ENCODE measurements at places on chromosomes 3 and 15. TPM values are rescaled to one million over a fixed set of nuclear protein-coding genes. Genes with fewer than 3 reads are reported as not detected.

DNA sequence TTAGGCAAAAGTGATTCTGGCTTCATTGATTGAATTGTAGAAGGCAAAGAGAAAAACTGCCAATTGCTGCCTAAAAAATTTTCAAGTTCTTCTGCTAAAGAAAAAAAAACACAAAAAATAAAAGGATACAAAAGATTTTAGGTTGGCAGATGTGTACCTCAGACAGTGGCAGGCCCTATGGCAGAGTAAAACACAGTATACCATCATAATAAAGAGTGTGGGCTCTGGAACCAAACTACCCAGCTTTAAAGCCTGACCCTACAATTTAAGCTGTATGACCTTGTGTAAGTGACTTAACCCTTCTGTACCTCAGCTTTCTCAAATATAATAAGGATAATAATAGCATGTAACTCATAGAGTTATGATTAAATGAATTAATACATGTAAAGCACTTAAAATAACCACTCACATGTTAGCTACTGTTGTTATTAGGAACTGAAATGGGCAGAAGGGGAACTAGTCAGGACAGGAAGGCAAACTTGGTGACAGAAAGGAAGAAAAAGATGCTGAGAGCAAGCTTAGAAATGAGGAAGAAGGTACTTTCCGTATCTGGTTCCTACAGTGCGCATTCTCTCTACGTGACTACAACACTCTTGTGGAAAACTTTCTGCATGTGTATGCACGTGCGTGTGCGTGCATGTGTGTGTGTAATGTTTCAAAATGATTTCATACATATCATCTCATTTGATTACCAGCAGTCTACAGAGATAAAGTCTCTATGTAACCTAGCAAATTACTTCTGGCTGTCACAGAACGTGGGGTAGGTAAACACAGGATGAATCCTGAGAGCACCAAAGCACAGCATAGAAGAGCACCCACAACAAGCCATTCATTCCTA is 13.6 kb upstream of the GATM start:
- no peak overlapping the region for H3K27ac ChIP-seq
- no peak overlapping the region for H3K4me3 ChIP-seq
- no peaks in the 10 kb centered on the region for H3K36me3 ChIP-seq
- no peak for DNase-seq
- H3K4me1 ChIP-seq = no peaks in the 10 kb centered on the region
- H3K27me3 ChIP-seq = peaks cover 19% of the 10 kb centered on the region

GRCh38 chr3:189530822-189531221 is 100.4 kb upstream of the TP63 start:
- no peaks in the 10 kb centered on the region for H3K27me3 ChIP-seq
- no peak overlapping the region for H3K4me3 ChIP-seq
- no peak for DNase-seq

GRCh38 chr3:50450209-50450921 is 53.1 kb downstream of the CACNA2D2 start:
- no peaks in the 10 kb centered on the region for H3K4me1 ChIP-seq
- DNase-seq = no peak
- H3K27me3 ChIP-seq = peaks cover 43% of the 10 kb centered on the region
- H3K36me3 ChIP-seq = no peaks in the 10 kb centered on the region
- no peak overlapping the region for H3K4me3 ChIP-seq
- no peak overlapping the region for H3K27ac ChIP-seq

GRCh38 chr3:46542344-46542743 is 23.8 kb downstream of the LRRC2 start:
- peak; percentile 27 for DNase-seq
- H3K36me3 ChIP-seq = no peaks in the 10 kb centered on the region
- no peak overlapping the region for H3K4me3 ChIP-seq
- H3K27me3 ChIP-seq = peaks cover 3% of the 10 kb centered on the region
- peak overlapping the region; percentile 31 for H3K27ac ChIP-seq

DNA sequence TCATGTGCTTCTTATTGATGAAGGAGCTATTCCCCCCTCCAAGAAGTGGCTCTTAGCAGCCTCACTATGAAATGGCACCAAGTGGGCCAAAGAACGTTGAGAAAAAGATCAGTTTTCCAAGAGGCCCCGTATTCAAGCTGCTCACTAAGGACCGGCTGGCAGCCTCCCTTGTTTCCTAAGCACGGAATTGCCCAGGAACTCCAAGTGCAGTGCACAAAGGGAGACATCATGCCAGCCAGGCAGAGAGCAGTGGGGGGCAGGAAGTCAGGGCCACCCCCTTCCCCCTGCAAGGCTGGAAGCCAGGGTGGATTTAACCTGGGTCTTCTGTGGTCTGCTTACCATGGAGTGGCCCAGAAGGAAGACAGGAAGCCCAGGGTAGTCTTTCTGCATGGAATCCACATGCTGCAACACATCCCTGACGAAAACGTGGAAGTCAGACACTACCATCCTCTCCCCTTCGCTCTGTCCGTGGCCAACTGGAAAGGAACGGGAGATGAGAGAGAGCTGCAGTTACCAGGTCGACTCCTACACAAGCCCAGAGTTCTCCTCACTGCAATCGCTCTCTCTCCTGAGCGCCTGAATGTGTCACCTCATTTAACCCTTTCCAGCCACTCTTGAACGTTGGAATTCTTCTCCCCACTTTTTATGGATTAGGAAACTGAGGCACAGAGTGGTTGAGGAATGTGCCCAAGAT is 49.5 kb downstream of the ABTB1 start:
- no peak for DNase-seq
- H3K27ac ChIP-seq = no peak overlapping the region
- peaks cover 3% of the 10 kb centered on the region for H3K27me3 ChIP-seq
- H3K36me3 ChIP-seq = peaks cover 26% of the 10 kb centered on the region

DNA sequence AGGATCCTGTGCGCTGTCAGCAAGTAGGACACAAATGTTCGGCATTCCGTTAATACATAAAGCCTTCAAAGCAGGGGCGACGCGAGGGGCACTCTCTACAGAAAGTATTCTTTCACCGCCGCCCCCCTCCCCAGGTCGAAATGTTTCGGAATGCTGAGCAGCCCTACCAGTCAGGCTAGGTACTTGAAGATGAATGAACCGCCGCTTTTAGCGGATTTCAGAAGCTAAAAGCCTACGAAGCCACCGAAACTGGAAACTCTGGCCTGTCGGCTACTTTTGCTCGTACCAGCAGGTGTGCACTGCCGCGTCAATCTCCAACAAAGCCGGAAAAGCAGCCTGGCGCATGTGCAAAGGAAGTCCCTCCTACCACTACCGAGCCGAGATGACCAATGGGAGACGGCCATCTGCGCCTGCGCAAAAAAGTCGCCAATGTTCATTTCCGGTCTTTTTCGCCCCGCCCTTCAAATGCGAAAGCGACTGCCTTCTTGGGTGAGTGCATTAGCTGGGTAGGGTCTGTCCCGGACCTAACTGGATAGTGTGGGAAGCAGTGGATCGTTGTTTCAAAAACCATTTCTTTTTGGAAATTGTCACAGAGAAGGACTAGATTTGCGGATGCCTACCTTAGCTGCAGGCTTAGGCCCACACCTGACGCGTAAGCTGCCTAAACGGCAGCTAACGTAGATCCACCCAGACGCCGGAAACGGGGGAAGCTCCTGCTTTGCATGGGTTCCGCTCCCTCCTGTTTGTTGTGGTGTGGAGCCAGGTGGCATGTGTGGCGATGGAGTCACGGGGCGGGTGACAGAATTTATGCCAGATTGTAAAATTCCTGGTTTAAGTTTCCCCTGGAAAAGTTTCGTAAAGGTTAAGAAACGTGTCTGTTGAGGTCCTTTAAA is at the start of gene WDR5B:
WDR5B (minus strand) TSS at position 301 of the 893 bp plus-strand sequence. CDS start 534 bp downstream, outside the sequence.
- peak; percentile 97 for DNase-seq
- H3K36me3 ChIP-seq = peaks cover 27% of the 10 kb centered on the region
- peaks cover 31% of the 10 kb centered on the region for H3K4me1 ChIP-seq
- peaks cover 7% of the 10 kb centered on the region for H3K27me3 ChIP-seq
- H3K27ac ChIP-seq = peak within 1 kb of the TSS; percentile 98

DNA sequence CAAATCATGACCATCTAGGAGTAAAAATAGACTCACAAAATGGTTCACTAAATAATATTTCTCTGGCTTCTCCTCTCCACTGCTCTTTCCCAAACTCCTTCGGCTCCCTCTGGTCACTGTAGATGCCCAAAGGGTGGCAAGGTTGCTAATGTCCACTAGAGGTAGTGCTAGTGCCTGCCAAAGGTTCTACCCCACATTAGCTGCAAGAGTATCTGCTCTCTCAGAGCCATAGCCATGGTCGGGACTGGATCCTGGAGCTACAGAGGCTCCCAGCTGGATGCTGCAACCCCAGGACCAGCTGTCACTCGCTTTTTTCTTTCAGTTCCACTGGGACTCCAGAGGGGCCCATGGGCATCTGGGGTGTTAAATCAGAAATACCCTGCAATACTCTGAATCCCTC is 8.5 kb downstream of the HTR3D start:
- peak; percentile 72 for DNase-seq
- no peaks in the 10 kb centered on the region for H3K4me1 ChIP-seq
- no peaks in the 10 kb centered on the region for H3K36me3 ChIP-seq
- no peak overlapping the region for H3K4me3 ChIP-seq

GRCh38 chr15:31359702-31360111 is 33.1 kb downstream of the KLF13 start:
- 0 out of 2 replicates have a peak, but pooled peaks cover 4% of the 10 kb centered on the region for H3K36me3 ChIP-seq
- H3K27ac ChIP-seq = no peak overlapping the region
- H3K27me3 ChIP-seq = peaks cover 2% of the 10 kb centered on the region
- peaks cover 62% of the 10 kb centered on the region for H3K4me1 ChIP-seq
- no peak for DNase-seq

AGBL1 gene
- total RNA-seq = not detected

FETUB gene
- total RNA-seq = not detected
